ENCODE measurements at places on chromosomes 12 and 14. TPM values are rescaled to one million over a fixed set of nuclear protein-coding genes. Genes with fewer than 3 reads are reported as not detected.

RNF212B gene
- not detected for total RNA-seq

RDH16 gene
- 0.11 TPM for total RNA-seq

SMCO2 gene
- 0.36 TPM for total RNA-seq

PPP4R3A gene
- total RNA-seq: 80.3 TPM

COL2A1 gene
- not detected for total RNA-seq
